ENCODE measurements at places on chromosomes 3 and 15.

DNA sequence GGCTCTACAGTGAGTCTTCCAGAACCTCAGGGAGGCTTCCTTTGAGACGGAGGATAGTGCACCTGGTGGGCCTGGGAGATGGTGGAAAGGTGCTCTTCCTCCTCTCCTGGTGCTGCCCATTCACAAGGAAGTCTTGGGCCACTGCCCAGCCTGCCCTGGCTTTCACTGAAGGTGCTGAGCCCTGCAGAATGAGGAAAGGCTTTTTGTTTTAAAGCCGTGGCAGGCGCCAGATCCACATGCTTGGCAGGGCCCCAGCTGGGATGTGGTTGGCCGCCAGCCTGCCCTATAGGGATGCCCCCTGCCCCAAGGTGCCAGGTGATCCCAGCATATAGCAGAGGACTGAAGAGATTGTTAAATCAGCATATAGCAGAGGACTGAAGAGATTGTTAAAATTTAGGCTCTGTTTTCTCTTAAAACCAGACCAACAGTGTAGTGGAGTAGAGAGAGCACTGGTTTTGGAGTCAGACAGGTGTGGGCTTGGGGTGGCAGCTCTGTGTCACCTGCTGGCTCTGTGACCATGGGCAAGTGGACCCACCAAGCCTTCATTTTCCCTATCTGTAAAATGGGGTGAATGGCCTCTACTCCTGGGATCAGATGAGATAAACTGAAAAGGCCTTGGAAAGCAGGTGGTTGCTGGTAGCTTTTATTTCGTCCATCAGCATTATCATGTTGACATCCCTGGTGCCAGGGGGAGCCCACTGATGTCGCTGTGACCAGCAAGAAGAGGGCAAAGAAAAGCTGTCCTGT, 53.3 kb downstream of the SLC6A6 start:
- no peak for ATAC-seq

GRCh38 chr3:45688194-45688881, 858 bp upstream of the SACM1L start:
- ATAC-seq: no peak

DNA sequence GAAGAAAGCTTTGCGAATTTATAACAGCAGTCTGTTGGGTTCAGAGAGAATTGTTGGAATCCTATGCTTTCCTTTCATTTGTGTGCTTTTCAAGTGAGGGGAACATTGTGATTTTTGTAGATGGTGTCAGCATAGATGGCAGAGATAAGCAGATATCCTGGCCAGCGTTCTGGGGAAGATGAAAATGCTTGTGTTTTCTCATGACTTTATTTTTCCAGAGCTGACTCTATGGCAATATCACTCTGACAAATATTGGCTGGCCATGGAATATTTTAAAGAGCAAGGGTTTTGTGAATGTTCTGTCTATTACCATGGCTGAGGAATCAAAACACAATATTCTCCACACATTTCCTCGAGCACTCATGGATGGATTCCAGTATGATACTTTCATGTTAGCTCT, 108.8 kb downstream of the MITF start:
- no peak for ATAC-seq

- ATAC-seq: no peak
Measured at GRCh38 chr15:53586799-53587198, 172.7 kb downstream of the WDR72 start.

GRCh38 chr3:29280404-29281093, at the start of gene RBMS3:
RBMS3 (plus strand) TSS chr3:29281071.
- no peak for ATAC-seq

GRCh38 chr3:119560160-119560559, 746 bp upstream of the CD80 start:
- ATAC-seq: no peak

DNA sequence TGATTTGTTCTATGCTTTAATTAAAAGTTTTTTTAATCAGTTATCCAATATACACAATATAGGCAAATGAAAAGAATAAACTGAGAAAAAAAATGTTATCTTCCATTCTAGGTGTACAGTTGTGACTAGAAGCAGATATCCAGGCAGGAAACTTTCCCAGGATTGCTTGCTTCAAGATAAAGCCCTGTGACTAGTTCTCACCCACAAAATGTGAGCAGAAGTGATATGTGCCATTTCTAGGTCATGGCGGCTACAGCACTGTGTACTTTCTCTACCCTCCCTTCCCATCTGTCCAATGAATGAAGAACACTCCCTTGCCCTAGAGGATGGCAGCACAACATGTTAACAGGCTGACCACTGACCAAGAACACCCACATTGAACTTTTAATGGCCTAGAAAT, 110.5 kb upstream of the STT3B start:
- ATAC-seq: no peak

All from stimulated activated memory B cell treated with anti-CD40 and anti-IgM and Interleukin-4, amounts not matched to agents 10 μg/mL and 1 μg/mL and 100 μg/mL, for 72 hours (primary cell).